ENCODE measurements at places on chromosomes 11 and 22.

DNA sequence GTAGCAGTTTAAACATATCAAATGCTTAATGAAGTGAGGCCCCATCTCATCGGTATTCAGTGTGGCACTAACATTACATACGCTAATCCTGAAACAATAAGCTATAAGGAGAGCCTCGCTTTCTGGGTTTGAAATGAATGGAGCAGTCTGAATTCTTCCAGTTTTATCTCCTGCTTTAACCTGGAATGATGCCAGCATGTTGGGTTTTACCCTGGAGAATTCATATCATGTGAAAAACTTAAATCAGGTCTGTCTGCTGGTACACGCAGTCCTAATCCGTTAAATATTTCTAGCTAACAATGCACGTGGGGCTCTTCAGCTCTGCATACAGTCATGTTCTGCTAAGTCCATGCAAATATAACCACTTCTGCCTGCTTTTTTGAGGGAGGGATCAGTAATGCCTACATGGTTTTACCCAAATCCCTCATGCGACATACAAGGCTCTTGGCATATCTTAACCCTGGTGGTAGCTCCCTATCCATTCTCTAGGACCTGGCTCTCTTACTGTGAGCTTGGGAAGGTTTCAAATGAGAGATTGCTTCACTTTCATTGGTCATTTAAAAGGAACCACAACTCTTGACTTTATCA is 92.7 kb downstream of the COMMD9 start:
- peak; percentile 9 for DNase-seq

- DNase-seq: no peak
These were observed 138.1 kb upstream of the ANO3 start for GRCh38 chr11:26193694-26194365.

DNA sequence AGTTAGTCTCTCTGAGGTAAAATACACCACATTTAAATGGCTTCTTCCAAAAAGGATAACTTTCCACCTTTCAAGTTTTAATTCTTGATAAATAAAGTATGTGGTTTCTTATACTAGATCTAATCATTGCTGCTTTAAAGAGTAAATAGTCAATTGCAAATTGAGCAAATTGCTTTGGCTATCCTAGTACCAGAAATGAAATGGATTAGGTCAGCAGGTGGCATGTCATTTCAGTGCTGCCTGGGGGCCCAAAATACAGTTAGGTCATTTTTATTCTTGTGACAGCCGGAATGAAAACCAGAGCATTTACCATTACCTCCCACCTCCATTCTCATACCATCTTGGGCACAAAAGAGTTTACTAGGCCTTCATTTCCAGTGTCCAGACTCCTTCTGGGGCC is 70.2 kb downstream of the PHF21A start:
- DNase-seq: no peak

DNA sequence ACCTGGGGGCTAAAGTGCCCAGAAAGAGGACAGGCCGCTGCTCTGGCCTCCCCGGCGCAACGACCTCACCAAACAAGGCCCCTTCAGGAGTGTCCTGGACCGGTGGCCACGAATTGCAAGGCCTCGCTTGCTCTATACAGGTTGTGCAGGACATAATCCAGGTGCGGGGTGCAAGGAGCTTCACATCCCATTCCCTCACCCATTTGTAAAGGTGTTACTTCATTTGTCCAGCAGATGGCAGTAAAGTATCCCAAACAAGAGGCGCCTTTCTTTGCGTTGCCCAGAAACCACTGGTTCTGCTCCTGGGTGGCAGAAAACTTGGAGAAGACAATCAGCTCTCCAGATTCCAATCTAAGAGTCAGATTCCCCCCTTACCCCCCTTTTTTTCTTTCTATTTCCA is 35.9 kb upstream of the PRDM11 start:
- no peak for DNase-seq

- no peak for DNase-seq
These were observed 45.0 kb downstream of the SMCO4 start for GRCh38 chr11:93498161-93498560.

DNA sequence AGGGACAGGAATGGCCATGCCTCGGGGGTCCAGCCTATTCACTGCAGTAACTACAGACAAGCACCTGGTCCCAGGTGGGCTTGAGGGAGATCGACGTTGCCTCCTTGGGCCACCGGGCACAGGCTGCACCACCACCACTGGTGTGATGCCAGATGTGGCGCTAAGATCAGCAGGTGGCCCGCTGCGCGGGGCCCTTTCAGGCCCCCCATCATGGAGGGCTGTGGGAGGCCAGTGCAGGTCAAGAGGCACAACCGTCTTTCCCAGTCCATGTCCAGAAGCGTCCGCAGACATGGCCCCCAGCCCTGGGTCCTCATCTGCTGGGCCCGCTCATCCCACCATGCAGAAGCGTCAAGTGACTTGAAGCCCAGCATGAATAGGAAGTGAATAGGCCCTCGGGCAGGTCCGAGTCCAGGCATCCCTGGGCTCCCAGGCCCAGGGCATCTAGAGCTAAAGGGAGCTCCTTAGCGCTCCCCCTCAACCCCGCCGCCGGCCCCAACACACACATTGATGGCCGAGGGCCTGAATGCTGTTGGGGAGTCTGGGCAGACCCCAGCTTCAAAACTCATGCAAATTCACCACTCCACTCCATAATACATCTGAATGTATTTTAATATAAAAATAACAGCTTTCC is 18.3 kb downstream of the FADS3 start:
- no peak for DNase-seq

DNA sequence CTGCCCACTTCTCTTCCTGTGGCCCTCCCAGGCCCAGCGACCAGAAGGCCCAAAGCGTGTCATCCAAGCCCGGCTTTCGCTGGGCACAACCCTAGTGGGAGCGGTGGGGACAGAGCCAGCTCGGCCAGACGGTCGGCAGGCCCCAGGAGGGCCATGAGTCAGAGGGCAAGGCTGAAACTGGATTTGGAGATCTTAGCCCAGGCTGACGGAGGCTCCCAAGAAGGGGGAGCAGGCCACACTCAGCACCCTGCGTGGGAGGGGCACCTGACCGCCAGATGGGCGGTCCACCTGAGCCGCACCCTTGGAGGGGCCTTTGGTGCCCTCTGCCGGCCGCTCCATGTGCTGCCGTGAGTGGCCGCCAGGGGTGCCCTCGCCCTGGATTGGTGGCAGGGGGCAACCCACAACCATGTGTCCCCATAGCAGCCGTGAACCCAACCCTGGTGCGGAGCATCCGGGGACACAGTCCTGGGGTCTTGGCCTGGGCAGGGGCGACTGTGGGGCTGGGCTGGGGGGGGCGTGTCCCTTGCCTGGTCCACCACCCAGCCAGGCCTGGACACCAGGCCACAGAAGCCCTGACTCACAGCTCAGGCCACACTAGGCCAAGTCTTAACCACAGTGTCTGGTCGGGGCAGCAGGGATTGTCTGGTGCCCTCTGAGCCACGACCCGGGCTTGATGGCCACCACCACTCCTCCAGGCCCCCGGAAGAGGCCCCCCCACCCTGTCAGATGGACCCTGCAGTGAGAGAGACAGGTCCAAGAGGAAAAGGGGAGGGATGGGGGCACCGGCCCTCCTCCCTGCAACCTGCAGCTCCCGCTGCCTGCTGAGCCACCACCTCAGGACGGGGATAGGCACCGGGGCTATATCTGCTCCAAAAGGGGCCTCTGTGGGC is 19.2 kb upstream of the TALDO1 start:
- no peak for DNase-seq

DNA sequence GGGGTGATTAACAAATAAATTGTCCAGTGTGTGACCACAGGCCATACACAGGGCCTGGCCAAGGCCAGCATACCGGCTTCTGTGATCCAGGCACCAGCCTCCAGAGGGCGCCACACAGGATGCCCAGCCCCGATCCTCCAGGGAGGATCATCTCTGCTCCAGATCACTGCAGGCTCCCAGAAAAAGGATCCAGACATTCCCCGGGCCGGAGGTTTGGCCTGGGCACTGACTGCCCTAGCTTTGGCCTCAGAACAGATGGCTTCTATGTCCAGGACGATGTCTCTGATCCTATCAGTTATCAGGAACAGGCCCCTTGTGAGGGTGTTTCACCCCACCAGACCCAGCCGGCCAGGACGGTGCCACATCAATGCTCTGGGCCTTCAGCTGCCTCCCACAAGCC is 74.5 kb upstream of the LMO1 start:
- no peak for DNase-seq

- DNase-seq: no peak
These were observed 424.4 kb upstream of the CCDC179 start for GRCh38 chr11:23284631-23285030.

DNA sequence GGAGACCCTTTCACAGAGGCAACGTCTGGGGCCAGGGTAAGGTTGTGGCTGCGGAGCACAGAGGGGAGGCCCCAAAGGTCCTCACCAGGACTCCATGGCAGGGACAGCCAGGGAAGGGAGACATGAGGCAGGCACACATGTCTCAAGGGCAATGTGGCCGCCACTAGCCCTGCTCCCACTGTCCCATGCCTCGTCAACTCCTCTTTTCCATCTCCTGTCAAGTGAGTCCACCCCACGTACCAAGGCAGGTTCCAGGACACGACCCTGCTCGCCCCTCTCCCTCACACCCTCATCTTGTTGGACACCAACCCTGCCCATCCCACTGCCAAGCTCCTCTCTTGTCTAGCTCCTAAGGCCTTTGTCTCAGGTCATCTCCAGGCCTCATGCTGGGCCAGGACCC is 73.2 kb downstream of the RRM1 start:
- DNase-seq: no peak

DNA sequence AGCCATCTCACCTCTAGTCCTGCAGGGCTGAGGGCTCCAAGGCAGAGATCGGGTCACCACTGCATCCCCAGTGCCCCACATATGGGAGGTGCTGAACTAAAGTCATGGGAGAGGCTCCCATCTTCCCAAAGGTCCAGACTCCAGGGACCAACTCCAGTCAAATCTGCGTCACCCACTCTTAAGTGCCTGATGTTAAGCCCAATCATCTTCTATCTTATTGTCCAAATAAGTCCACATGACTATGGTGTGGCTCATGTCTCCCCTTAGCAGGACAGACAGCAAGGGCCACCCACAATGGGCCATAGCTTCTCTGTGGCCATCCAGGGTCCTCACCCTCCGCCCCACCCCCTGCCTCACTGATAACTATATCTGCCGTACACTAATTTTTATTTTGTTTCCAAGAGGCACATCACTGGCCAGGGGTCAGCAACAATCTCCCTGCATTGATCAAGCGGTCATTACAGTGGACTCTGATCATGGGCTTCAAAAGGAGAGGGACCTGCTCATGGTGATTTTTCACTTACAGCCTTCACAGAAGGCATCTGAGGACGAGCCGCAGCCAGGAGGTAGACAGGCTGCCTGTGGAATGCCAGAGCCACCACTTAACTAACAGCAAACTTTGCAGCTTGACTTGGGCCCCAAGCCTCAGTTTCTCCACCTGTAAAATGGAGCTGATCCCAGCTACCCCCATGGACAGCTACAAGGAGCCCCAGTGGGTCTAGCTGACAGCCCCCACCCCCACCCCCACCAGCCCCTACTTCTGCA is 23.3 kb downstream of the MYH9 start:
- DNase-seq: no peak

- no peak for DNase-seq
These were observed 15.1 kb downstream of the DGCR2 start for GRCh38 chr22:19106886-19107729.

- DNase-seq: peak; percentile 72
These were observed 14.1 kb upstream of the MDK start for GRCh38 chr11:46367244-46367915.

DNA sequence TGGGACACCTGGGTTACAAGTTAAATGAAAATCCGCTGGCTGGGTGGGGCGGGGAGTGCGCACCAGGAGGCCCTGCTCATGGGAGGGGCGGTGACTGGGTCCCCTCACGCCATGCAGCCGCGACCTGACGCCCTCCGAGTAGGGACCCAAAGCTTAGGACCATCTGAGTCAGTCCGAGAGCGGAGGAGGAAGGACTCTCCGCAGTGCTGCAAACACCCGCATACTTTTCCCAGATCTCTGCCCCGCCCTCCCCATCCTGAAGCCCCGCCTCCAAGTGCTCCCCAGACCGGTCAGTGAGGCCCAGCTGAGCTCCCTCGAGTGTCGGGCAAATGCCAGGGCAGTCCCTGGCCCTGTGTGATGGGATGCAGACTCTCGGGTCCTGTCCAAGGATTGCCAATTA is 6.6 kb upstream of the FLI1 start:
- DNase-seq: no peak

- DNase-seq: no peak
These were observed 2.8 kb downstream of the SSRP1 start for GRCh38 chr11:57332694-57333440.

- DNase-seq: no peak
These were observed 7.8 kb downstream of the SEPTIN3 start for GRCh38 chr22:41976961-41977566.

DNA sequence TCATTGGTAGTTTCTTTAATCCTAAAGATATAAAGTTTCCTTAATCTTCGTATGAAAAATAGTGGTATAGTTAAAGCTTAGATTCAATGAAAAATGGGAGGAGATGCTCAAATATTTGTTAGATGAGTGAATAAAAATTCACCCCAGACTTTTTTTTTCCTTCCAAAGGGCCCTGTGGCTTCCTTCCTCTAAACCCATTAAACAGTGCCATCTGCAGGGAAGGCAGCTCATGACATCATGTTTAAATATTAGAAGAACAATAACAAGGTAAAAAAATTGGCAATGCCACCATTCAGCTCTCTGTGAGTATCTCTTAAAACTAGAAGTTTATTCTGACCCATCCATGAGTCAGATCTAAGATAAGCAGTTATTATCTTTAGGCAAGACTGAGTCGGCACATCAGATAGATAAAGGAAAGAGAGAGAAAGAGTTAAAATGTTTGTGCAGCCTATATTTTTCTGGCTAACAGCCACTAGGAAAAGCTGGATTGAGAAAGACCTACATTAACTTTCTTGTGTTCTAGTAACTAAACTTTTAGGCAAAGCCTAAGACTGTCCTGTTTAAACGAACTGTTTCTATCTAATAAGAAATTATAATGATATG is 19.1 kb upstream of the OOSP1 start:
- no peak for DNase-seq

GRCh38 chr11:17490232-17490631 is 13.6 kb upstream of the ABCC8 start:
- no peak for DNase-seq

DNA sequence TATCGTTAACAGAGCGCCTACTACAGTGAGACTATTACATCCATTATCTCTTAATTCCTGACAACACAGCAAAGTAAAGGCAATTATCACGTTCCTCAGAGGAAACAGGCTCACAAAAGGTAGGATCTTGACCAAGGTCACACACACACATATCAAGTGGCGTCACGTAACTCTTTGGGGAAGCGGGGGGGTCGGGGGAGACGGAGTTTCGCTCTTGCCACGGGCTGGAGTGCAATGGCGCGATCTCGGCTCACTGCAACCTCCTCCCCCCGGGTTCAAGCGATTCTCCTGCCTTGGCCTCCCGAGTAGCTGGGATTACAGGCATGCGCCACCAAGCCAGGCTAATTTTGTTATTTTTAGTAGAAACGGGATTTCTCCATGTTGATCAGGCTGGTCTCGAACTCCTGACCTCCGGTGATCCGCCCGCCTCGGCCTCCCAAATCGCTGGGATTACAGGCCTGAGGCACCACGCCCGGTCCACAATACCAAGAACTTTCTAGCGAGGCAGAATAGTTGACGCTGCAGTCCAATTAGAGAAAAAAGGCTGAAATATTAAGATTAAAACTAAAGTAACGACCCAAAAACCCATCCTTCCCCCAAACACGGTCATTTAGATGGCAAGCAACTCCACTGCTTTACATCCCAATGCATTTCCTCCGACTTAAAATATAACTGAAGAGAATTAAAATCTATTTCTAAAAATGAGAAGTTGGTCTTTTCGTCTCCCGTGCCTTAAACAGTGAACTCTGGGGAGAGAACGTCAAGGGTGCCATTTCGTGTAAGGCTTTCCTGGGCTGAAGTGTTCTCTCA is 1.2 kb downstream of the DDX17 start:
- no peak for DNase-seq
